ENCODE measurements at places on chromosomes 6 and 20.

DNA sequence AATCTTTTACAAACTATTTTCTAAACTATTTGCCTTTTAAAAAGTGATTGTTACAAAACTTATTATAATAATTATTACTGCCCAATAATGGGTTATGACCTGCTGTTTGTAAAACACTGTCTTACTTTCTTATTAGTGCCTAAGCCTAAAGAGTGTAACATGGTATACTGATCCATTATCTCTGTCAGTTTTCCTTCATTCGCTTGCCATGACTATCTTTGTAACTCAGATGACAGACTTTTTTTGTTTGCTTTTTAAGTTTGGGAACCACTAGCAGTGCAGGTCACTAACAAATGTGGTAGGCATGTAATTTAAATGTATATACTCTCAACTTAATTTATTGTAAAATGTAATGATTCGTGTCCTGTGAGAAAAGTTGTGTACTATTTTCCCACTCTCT lies 9.9 kb upstream of the TFB1M start:
- no peak for DNase-seq

DNA sequence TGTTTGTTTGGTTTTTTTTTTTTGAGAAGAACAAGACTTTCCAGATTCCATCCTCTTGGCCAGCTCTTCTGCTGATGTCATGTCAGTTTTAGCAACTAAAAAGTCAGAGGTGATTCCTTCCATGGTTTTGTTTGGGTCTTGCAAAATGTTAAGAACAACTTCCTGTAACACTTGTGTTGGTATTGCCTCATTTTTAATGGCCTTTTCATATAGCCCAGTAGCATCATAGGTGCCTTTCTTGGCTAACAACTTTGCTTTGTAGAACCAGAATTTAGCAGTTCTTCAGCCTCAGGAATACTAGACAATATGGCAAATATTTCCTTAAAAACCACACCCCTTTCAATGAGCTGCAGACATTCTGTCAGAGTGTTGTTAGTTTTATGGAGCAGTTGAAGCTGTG lies 99.5 kb upstream of the SIRPG start:
- DNase-seq, result no peak

GRCh38 chr6:120994573-120994967 lies 339.7 kb downstream of the TBC1D32 start:
- DNase-seq, result no peak

DNA sequence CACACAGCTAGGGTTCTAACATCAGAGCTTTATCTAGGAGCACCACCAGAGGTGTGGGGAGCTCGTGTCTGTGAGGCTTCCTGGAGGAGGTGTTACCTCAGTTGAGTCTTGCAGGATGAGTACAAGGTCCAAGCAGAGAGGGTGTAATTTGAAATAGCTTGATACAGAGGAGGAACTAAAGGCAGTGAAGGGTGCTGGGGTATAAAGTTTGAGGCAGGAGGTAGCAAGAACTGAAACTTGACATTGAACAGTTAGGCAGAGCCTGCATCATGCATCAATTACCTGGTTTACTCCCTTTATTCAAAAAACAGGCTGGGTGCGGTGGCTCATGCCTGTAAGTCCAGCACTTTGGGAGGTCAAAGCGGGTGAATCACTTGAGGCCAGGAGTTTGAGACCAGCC lies 241.2 kb downstream of the UST start:
- no peak for DNase-seq

GRCh38 chr6:151392427-151392826 lies 1.1 kb upstream of the ZBTB2 start:
- no peak for DNase-seq

- DNase-seq, result no peak
Observed at GRCh38 chr6:24867104-24867703, 68.5 kb upstream of the ARMH2 start.

GRCh38 chr20:47809161-47809960 lies 24.1 kb upstream of the SULF2 start:
- DNase-seq, result no peak

- DNase-seq, result no peak
Observed at GRCh38 chr20:56257604-56258003, 9.1 kb downstream of the MC3R start.

DNA sequence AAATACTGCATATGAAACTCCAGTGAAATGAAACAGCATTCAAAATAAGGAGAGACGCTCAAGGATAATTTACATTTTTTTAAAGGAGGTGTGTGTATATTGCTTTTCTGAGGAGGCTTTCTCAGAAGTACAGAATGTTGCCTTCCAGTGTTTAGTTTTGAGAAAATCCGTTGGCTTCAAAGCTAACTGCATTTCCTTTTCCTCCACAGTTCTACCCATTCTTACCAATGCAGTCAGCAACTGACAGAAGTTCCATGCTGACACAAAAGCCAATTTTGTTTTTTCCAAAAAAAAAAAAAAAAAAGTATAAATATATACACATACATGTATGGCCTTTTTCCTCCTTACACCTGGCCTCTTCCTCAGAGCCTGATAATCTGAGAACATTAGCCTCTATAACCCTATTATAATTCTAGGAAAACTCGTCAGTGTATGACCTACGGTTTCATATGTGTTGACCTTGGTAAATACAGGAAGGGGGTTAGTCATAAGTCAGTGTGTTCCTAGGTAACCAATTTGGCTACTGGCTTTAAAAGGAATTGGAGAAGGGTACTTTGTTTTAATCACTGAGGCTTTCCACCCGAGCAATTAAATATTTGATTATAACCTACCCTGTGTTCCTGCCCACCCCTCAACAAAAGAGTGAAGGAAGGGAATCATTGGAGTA lies 24.2 kb downstream of the MGME1 start:
- DNase-seq, result no peak
